Bone marrow (tissue), 2 donors: ENCODE measurements at places on chromosomes 11 and 22.

GRCh38 chr11:71992136-71992730 lies 6.5 kb upstream of the IL18BP start:
- DNase-seq, result no peak

- no peak for DNase-seq
Observed at GRCh38 chr11:110141812-110142211, 48.6 kb downstream of the ZC3H12C start.

GRCh38 chr11:133787379-133788141 lies 57.8 kb downstream of the SPATA19 start:
- DNase-seq, result no peak

DNA sequence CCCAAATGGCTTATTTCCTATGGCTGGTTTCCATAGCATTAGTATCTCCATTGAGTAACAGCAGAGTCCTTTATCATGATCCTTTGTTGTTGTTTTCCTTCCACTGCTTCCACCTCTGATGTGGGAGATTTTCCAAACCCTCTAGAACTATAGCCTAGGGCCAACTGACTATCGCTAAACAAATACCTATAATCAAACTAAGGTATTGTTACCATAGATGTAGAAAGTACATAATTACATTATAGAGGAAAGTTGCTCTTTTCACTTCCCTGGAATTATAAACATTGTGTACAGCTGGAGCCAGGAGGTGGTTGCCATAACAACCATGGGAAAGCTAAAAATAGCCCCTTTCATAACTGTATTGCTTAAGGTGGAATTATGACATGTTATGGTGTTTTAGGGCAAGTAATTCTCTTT lies 47.0 kb upstream of the ALKBH3 start:
- DNase-seq, result no peak

GRCh38 chr11:9899676-9900075 lies 235.8 kb downstream of the SWAP70 start:
- no peak for DNase-seq

GRCh38 chr11:66192181-66192863 lies 76.1 kb upstream of the RAB1B start:
- no peak for DNase-seq

DNA sequence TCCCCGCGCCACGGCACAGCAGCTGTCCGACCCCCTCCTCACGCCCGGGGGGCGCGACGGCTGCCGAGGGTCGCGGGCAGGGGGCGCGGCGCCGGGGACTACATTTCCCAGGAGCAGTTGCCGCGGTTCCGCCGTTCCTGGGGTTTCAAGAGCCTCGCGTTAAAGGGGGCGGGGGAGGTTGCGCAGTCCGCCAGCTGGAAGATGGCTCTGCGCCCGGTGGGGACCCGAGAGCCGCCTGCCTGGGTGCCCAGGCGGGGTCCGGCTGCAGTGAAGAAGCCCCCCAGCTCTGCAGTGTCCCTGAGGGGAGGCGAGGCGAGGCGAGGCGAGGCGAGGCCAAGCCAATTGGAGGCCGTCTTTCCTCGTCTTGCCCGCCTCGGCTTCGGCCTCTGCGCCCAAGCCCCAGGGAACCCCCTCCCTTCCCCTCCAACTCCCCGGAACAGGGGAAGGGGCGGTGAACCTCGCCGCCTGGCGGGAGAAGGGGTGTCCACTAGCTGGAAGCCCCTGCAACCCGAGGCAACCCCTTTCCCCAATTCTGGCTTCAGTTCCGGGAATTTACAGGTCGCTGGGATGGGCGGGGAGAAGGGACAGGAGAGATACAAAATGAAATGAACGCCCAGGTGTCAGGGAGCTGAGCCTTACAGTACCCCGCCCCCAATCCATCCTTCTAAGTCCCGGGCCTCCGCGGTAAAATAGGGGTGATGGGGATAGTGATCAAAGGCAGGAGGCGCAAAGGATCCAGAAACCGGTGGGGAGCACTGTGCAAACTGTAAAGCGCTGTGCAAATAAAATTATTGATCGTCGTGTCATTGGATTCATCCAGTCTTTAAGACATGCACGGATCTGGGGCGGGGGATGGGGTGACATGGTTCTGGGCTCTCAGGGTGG lies 5.2 kb upstream of the GCAT start:
- peak; percentile 6 for DNase-seq

GRCh38 chr22:19595532-19595931 lies 71.3 kb upstream of the CLDN5 start:
- DNase-seq, result no peak

DNA sequence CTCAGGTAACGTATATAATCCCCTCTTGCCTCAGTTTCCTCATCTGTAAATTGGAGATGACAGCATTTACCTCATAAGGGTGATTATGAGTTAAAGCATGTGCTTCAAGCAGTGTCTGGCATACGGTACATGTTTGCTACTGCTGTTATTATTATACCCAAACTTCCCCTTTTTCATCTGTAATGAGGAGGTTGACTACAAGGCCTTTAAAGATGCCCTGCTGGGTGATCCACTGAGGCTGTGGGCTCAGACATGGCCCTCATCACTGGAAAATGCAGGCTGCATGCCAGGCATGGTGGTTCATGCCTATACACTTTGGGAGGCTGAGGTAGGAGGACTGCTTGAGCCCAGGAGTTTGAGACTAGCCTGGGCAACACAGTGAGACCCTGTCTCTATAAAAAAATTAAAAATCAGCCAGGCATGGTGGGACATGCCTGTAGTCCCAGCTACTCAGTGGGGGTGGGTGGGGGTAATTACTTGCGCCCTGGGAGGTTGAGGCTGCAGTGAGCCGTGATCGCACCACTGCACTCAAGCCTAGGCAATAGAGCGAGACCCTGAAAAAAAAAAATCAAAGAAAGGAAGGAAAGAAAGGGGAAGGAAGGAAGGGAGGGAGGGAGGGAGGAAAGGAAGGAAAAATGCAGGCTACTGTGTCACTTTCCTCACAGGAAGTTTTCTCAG lies 4.3 kb downstream of the PIK3IP1 start:
- DNase-seq, result peak; percentile 27

GRCh38 chr11:12354750-12355545 lies 22.4 kb upstream of the PARVA start:
- DNase-seq, result no peak

GRCh38 chr11:115939731-115940421 lies 435.7 kb upstream of the CADM1 start:
- no peak for DNase-seq

DNA sequence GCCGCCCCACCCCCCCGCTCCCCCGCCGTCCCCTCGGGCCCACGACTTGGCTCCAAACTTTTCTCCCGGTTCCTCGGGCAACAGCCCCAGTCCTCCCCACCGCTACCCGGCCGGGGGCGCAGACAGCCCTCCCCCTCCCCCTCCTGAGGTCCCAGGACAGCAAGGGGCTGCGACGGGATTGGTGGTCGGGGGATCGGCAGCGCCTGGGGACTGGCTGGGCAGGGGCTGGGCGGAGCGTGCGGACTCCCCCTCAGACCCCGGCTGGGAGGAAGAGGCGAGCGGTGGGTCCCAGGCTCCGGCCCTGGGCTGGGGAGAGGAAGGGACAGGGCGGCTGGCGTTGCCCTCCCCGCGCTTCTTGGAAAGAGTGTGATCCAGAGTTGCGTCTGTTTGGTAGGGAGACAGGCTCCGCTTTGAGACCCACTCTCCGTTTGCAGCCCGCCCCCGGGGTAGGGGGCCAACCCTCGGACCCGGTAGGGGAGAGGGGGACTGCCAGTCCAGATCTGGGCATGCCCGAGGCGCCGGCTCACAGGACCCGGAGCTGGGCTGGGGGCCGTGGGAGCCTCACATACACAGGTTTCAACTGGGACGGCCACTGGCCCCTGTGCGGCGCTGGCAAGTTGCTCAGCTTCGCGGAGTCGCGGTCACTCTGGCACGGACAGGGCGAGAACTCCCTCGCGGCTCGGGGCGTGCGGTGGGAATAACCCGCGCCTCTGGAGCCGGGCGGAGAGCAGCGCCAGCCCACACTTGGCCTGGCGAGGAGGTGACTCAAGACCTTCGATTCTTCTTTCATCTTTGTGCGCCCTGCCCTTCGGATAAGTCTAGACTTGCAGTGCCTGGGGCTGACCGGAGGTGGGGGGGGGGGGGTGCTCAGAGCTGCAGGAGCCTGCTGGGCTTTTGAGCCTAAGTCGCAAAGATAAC lies 999 bp downstream of the TSKU start:
- DNase-seq, result no peak

- no peak for DNase-seq
Observed at GRCh38 chr22:27975381-27976013, 56.4 kb upstream of the PITPNB start.

DNA sequence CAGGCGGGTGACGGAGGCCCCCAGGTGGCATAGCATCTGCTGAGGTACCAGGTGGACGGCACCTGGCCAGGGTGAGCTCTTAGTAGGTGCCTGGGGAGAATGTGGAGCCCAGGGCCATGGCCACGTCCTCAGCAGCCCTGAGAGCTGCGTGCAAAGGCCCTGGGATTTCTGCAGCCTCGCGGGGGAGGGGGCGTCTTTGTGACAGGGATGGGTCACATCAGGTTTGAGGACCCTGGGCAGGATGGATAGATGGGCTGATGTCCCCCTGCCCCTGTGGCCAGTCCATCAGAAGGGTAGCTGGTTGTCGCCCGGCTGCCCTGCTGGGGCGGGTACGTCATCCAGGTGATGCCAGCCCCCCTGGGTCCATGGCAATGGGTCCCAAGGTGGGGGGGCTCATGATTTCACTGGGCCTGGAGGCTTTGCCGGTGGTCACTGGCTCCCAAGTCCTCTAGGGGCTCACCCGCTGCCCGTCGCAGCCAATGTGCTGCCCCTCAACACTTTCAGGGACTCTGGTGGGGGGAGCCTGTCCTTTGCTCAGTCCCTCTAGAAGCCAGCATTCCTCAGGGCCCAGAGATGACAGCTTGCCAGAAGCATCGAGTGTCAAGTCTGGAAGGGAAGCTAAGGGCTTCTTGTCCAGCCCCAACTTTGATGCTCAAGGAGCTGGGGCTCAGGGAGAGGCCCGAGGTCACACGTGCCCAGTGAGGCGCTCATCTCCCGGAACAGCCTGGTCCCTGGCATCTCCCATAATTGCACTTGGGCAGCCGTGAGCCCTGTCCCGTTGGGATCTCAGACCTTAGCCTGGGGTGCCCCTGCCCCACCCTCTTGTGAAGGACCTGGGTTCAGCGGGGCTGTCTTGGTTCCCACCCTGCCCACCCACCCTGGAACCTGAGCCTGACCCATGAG lies 777 bp downstream of the TBX10 start:
- no peak for DNase-seq

GRCh38 chr11:19232910-19233503 lies 7.7 kb downstream of the E2F8 start:
- DNase-seq, result no peak

DNA sequence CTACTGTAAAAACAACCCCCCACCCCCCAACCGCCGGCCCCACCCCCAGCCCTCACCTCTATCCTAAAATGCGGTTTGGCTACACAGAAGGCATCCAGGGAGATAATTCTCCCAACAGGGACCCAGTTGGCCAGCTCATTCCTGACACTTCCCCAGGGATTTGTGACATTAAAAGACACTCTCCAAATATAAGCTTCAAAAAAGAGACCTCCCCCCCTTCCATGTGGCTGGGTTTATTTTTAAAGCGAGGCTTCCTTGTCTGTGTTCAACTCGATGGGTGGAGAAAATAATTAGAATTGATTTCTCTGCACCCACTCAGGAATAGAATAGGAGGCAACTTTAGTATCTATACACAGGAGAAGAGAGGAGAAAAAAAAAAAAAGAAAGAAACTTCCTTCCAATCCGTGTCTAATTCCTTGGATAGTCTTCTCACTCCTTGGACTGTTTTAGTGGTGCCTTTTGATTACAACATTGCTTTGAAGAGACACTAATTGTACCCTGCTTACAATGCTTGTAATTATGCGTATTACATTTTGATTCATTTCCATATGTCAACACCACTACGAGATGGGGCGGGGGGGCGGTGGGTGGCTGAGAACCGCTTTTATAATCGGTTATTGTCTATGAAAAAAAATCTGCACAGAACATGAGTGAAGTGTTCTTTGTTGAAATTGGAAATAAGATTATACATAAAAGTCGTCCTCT lies 500.4 kb downstream of the MIAT start:
- no peak for DNase-seq

- DNase-seq, result no peak
Observed at GRCh38 chr11:11757909-11758308, 83.9 kb upstream of the USP47 start.

- no peak for DNase-seq
Observed at GRCh38 chr22:36753120-36753802, 22.7 kb downstream of the IFT27 start.

DNA sequence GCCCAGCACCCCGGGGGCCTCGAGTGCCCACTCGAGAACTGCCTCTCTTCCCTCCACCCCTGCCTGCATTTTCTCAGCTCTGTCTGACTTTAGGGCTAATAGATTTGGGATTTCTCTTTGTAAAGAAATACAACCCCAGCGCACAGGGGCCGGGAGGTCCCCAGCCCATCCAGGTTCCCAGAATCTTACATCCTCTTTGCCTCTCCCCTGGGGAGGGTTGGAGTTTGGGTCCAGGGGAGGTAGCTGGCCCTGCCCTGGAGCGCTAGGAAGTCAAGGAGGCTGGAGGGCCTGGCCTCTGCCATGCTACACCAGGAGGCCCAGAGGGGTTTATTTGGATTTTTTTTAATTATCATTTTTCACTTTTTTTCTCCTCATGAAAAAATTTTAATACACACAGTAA lies 65.7 kb upstream of the LMO1 start:
- no peak for DNase-seq

- DNase-seq, result no peak
Observed at GRCh38 chr11:112523477-112523876, 262.8 kb upstream of the PLET1 start.

GRCh38 chr22:26568207-26568706 lies 21.7 kb downstream of the TPST2 start:
- no peak for DNase-seq

- no peak for DNase-seq
Observed at GRCh38 chr11:69382131-69383128, 88.5 kb downstream of the MYEOV start.

GRCh38 chr11:102307727-102308038 lies 9.6 kb upstream of the BIRC3 start:
- DNase-seq, result no peak

GRCh38 chr11:14386895-14387480 lies 28.0 kb upstream of the RRAS2 start:
- no peak for DNase-seq

DNA sequence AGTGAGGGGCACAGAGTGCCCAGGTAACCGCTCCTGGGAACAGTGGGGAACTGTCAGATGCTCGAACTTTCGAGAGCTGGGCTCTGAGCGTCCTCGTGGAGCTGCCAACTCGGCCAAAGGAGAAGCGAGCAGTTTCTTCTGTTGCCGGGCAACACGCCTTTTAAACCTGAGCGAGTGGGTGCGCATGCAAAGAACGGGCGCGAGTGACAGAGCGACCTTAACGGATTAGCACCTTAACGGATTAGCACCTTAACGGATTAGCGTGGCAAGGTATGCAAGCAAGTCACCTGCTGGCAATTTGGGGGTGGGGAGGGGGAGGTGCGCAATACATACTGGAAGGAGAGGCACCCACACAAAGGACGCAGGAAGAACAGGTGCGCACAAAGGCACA lies 61.8 kb upstream of the PRODH start:
- no peak for DNase-seq
